Naive B cell (primary cell): ENCODE measurements at places on chromosomes 6 and 20.
A peak's percentile ranks its signal among the peaks of the same experiment; 100 is the strongest.

- no peak for DNase-seq
These were observed at the start of gene TAAR1 for GRCh38 chr6:132659082-132659481. TAAR1 (minus strand) TSS chr6:132659182; CDS start chr6:132646003, 13,179 bp downstream.

DNA sequence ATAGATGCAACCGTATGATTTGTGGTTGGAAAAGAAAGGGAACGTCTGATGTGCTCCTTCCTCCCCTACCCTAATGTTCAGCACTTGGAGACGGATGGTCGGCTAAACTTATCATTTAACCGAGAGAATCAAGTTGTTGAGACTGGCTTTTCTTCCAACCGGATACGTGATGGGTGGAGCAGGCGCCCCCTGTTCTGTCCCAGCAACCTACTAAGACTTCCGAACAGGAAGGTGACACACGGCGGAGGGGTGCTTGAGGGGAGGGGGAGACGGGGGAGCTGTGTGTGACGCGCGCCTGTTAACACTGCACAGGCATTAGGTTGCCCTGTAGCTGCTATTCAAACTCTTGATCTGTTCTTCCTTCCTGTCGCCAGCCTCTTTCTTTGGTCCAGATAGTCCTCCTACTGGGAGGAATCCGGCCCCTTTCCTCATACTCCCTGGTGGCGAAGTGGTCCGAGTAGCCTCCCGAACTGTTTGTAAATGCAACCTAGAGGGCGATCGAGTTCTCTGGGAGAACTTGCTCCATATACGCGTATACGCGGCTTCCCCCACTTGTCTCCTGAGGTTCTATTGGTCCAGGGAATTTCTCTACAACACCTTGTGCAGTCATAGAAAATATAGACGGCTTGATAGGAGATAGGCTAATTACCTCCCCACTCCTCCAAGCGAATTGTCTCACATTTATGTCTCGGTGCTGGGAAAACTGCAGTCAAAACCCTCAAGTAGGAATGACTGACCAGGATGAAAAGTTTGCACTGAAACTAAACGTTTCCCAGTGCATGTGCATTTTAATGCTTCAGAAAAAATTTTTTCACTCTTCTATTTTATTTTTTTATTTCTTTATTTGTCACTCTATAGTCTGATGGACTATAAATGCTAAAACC is 126.0 kb upstream of the SLC2A12 start:
- DNase-seq, result peak; percentile 61

GRCh38 chr6:36688739-36689075 is 8.9 kb upstream of the RAB44 start:
- no peak for DNase-seq

DNA sequence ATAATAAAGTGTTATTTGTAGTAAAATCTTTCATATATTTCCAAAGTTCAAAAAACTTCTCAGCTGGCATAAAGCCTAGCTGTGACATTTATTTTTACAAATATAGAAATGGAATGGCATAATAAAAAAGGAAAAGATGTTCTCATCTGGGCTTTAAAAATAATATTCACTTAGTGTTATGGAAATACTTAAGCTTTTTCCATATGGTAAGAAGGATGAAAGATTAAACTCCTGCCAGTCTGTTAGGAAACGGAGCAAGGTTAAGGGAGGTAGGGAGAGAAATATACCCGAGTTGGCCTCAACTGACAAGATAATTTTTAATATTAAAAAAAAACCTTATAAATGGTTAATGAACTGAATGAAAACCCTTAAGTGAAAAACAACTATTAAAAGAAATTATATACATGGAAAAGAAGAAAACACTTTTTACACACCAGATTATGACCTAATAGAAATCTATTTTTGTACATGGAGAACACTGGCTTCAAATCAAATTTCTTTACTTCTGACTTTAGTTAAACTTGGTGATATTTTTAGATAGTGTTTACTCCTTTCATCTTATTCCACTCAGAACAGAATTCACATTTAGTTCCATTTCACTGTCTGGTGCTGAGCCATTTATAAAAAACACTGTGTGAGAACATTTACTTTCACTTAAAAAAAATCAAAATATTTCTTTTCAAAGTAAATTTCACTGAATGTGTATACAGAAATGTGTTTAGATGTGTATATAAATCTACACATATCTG is 137.0 kb downstream of the DST start:
- DNase-seq, result no peak

DNA sequence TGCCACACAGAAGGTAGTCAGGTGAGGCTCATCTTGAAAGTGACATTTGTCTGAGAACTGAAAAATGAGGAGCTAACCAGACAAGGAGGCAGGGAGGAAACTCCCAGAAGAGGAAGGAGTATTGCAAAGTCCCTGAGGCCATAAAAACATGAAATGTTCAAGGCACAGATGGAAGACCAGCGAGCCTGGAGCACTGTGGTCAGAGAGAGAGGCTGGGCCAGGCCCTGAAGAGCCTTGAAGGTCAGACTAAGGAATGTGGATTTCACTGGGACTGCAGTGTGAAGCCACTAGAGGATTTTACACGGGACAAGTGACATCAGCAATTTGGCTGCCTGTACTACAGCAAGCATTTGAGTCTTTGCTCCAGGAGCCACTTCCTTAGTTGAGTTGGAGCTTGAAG is 21.1 kb upstream of the TMEM181 start:
- no peak for DNase-seq

- DNase-seq, result no peak
These were observed 56.9 kb downstream of the PREX1 start for GRCh38 chr20:48770700-48771442.

GRCh38 chr6:150631984-150632642 is 32.4 kb downstream of the PLEKHG1 start:
- DNase-seq, result no peak

DNA sequence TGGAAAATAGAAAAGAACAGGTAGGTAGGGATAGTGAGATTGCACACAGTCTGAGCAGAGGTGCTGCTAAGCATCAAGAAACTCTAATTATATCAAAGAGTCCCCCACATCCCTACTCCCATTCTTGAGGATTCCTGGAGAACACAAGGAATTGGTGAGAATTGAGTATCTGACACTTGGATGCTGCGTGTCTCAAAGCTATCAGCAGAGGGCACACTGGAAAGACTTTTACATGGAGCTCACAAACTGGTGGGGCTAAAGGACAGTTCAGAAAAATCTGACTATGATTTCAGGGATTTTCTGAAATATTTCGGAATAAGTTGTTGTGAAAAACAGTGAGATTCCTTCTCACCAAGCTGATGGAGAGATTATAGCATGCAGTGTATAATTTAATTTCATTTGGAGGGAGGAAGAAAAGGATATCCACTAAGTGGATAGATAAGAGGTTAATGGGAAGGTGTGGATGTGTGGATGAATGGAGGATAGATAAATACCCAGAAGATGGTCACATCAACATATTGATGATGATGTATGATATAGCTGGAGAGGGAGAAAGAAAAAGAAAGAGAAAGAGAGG is 215.4 kb upstream of the DEFB112 start:
- DNase-seq, result no peak

GRCh38 chr6:1464781-1465370 is 75.5 kb downstream of the FOXF2 start:
- DNase-seq, result no peak

DNA sequence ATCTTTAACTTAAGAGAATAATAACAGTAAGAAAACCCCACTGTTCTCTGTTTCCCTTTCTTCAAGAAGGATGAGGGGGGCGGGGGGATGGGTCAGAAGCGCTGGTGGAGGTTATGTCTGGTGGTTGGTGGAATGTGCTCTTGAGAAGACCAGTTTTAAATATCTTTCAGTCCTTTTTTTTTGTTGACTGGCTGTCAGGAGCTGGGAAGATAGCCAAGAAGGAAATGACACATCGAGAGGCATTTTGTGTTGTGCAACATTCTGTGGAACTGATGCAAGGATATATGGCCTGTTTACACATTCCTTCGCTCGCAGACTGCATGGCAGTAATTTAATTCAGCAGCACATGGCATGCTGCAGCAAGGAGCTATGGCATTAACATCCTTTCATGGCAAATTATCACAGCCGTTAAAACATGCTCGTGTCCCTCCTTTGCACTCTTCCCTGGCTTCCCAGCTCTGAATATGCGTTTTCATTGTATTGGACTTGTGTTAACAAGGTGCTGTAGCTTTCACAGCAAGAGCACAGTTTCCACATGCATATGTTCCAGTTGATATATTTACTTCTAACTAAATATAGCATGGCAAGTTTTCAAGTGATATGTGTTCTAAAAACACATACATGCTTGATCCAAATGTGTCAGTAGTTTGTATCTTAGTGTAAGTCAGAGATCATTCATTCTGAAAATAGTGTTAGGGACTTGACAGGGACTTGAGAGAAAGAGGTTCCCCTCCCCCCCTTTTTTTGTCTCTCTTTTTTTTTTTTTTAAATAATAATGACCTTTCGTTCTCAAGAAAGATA is 68.2 kb upstream of the SUPT3H start:
- no peak for DNase-seq

GRCh38 chr20:45771182-45771759 is 20.4 kb downstream of the WFDC3 start:
- peak; percentile 75 for DNase-seq

DNA sequence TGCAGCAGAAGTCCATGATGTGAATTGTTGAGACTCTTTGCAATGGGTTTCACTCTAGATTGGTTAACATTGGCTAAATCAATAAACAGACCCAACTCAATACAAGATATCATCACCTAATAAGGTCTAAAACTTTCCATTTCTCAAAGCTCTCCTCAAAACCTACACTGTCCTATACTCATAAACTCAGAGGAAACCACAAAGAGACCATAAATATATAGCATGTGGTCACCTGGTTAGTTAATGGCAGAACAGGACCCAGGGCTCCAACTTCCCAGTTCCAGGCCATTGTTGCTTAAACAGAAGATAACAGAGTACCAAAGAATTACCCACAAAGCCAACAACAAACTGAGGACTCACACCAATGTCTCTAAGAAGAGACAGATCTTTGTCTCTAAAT is 12.0 kb downstream of the RTN4IP1 start:
- no peak for DNase-seq

GRCh38 chr6:162683135-162683534 is 44.4 kb downstream of the PRKN start:
- DNase-seq, result no peak

DNA sequence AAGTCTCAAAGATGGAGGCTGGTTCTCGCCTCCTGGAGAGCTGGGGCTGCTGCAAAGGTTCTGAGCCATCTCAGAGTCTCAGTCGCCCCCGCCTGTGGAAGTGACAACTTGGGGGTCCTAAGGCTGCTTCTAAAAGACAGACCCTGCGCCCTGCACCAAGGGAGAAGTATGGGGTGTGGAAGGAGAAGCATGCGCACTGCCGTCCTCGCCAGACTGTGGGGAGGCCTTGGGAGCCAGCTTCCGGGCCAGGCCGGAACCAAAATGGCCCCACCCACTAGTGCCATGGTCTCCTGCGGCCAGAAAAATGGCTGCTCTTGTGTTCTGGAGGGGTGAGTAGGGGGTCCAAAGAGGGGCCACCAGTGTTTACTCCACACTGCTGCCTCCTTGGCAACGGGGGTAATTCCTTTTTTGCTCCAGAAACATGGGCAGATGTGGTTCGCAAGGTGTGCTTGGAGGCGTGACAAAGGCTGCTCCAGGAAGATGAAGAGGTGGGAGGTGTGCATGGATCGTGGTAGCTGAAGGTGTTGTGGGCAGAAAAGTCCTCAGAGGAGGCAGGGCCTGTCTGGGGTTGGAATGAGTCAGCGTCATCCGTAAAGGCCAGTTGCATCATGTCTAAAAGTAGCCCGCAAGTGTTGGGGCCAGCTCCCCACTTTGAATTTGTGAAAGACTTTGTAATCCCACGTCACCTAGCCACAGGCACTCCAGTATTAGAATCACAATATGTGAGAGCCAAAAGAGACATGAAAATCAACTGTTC is 329.8 kb upstream of the SOX4 start:
- no peak for DNase-seq

DNA sequence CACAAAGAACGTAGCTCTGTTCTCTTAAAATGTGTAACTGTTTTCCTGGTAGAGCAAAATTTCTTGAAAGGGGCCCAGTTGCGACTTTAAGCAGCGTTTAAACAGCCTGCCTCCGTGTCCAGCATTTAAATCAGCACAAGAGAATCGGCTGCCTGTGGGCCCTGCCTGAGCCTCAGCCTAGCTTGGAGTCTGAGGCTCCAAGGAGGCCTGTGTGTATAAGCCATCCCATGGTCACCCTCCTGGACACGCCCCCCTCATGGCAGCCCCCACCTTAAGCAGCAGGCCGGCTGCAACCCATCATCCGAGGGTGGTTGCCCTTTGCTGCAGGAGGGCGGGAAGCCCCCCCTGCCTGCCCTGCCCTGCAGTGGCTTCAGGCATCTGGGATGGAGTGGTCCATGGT is 18.9 kb downstream of the SDCBP2 start:
- no peak for DNase-seq

- no peak for DNase-seq
These were observed 10.5 kb downstream of the ANKRD66 start for GRCh38 chr6:46757214-46757596.

GRCh38 chr20:61572789-61573188 is 320.7 kb downstream of the CDH4 start:
- DNase-seq, result no peak

DNA sequence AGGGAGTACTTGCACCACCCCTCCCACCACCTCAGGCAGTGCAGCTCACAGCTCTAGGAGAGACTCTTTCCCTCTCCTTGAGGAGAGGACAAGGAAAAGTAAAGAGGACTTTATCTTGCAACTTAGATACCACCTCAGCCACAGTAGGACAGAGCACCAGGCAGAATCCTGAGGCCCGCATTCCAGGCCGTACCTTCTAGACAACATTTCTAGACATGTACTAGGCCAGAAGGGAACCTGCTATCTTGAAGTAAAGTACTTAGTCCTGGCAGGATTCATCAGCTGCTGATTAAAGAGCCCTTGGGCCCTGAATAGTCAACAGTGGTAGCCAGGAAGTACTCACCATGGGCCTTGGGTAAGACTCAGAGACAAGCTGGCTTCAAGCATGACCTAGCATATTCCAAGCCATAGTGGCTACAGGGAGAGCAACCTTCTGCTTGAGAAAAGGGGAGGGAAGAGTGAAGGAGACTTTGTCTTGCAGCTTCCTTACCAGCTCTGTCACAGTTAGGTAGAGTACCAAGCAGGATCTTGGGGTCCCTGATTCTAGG is 384.4 kb upstream of the RNF217 start:
- no peak for DNase-seq

GRCh38 chr6:16420715-16421461 is 182.5 kb downstream of the GMPR start:
- DNase-seq, result peak; percentile 39

DNA sequence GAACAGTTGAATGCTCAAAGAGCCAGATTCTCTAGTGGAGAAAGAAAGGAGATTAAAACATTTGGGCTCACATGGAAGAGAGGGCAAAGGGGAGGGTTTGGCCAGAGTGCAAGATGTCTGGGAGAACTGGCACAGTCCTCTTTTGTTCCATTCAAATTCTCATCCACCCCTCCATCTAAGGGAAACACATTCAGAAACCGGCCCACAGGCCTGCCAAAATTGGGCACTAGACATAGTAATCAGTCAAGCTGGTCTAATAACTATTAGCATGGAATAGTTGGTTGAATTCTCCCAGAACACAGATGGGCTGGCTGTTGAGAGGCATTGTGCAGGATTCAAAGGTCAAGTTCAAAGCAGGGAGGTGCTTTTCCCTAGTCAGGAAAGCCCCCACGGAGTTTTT is 341.4 kb upstream of the IRAK1BP1 start:
- no peak for DNase-seq
